ENCODE measurements at places on chromosomes 11 and 22.
A peak's percentile ranks its signal among the peaks of the same experiment; 100 is the strongest.

GRCh38 chr11:2700415-2701211, 819 bp upstream of the KCNQ1OT1 start:
- DNase-seq = peak; percentile 40

GRCh38 chr11:110022548-110022947, 70.6 kb upstream of the ZC3H12C start:
- no peak for DNase-seq

DNA sequence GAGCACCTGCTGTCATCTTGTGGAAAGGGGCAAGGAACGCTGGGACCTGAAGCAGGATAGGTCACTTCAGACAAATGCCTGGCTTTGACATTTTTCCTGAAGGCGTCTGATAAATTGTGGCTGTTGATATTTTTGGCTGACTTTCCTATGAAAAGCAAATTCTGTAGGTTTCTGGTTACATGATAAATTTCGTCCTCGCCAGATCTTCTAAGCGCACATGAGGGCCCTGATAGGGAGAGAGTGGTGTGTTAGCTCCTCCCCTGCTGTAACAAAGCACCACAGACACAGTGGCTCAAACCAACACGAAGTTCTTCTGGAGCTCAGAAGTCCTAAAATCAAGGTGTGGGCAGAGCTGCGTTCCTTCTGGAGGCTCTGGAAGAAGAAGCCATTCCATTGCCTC, 19.6 kb downstream of the APOL4 start:
- DNase-seq = no peak

- no peak for DNase-seq
Measured at GRCh38 chr22:28734393-28734792, 7.2 kb downstream of the CHEK2 start.

DNA sequence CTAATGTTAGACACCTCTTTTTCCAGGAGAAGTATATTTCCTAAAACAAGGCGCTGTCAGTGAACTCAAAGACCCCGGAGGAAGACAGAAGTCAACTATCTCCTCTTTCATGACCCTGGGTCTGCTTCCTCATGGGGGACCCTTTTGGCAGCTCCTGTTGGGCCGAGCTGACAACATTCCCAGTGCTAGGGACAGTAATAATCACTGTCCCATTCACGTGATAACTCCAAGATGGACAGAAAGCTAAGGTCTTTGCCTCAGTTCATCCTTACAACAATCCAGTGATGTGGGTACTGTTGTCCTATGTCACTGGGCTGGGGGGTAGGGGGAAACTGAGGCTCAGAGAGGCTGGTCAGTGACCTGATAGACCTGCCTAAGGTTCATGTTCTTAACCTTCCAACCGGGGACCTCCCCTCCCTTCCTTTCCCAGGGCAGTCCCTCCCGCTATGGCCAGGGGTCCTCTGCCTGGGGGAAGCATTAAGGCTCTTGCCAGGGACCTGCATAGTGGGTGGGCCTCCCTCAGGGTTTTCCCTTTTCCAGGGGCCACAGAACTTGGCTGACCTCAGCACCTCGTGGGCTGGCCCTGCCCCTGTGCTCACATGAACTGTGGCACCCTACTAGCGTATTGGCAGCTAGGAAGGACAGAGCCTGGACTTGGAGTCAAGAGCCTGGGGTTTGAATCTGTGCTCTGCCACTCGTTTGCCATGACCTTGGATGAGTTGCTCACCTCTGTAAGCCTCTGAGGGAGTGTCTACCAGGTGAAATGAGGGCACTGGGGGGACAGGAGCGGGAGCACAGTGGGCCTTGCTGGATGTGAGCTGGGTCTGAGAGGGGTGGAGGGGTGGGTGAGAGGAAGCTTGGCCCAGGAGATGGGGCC, 53.6 kb downstream of the LRRC32 start:
- no peak for DNase-seq
